CD8-positive, alpha-beta T cell (primary cell): ENCODE measurements at places on chromosomes 11 and 22. TPM values are rescaled to one million over a fixed set of nuclear protein-coding genes. Genes with fewer than 3 reads are reported as not detected.

Gene CDON
- 1.1 TPM for total RNA-seq

Gene ARHGAP8
- 14.4 TPM for total RNA-seq

Gene CHRM1
- not detected for total RNA-seq

Gene GAL
- not detected for total RNA-seq

Gene SCGB1C1
- total RNA-seq = not detected

Gene LTO1
- total RNA-seq = 28.3 TPM

Gene MAJIN
- total RNA-seq = not detected

Gene SLC22A9
- not detected for total RNA-seq

Gene NRGN
- total RNA-seq = 0.31 TPM

Gene OR56B4
- not detected for total RNA-seq

Gene GAB4
- not detected for total RNA-seq

Gene GGTLC2
- total RNA-seq = not detected

Gene OR1S2
- total RNA-seq = not detected

Gene GRIK4
- total RNA-seq = not detected
